HS-27A (cell line): ENCODE measurements at places on chromosomes 4 and X.

DNA sequence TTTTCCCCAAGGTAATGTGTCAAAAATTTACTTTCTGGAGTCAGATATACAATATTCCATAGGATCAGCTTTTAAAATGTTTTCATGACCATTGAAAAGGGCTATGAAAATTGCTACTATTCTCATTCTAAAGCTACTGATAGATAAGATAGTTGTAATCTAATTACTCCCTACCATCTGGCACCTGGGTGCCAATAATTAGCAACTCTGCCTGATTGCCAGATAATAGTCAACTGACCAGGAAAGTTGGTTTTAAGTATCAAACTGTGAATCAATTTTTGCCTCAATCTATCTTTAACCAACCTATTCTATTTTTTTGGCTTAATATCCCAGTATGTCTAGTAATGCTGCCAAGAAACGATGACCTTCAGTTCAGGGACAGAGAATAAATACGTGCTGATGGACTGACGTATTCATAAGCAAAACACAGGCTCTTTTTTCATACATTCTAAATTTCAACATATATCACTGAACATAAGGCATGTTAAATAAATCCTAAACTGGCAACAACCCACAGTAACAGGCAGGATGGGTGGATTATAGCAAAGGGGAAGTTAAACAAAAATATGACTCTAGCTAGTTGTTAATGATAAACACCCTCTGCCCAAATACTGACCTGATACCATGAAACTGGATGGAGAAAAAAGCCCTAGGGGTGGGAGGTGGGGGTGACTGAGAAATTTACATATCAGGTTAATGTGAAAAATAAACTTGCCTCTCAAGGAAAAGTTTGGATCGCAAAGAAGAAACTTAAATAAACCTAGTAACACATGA, 18.2 kb downstream of the SH3RF1 start:
- no peak for DNase-seq

DNA sequence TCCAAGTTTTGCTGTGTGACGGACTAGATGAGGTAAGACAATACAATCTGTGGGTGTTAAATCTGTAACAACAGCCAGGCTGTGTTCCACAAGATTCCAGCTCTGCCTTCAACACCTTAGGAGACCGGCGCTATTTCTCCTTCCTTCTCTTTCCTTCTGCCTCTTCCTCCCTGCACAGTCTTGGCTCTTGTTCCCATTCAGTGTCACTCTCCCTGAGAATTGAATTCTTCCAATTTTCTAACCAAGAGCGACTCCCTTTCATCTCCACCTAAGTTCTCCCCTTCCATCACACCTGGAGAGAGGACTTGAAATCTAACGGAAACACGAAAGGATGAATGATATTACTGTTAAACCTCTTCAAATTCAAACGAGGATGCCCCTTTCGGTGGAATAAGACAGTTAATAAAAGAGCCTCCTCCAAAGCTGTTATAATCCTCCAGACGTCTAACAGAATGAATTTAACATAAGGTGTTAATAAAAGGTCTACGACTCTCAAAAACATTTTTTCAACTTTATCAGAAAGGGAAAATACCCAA, 2.7 kb downstream of the EPHA5 start:
- DNase-seq = no peak

DNA sequence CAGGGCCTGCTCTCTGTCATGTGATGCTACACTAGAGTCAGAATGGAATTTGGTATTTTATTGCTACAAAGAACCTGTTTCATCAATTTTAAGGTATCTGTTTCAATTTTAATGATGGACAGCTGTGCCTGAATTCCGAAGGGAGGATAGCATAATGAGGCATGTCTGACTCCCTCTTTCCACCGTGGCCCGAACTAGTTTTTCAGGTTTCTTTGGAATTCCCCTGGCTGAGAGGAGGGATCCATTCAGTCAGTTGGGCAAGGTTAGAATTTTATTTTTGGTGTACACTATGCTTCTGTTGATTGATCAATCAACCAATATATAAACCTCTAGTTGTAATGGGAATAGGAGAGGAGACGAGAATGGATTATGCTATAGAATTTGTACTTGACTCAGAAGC, 761.8 kb downstream of the FAM133A start:
- no peak for DNase-seq

GRCh38 chr4:111506706-111507105, 638.5 kb upstream of the FAM241A start:
- DNase-seq = no peak

GRCh38 chr4:155523358-155523757, 143.3 kb upstream of the GUCY1A1 start:
- no peak for DNase-seq

DNA sequence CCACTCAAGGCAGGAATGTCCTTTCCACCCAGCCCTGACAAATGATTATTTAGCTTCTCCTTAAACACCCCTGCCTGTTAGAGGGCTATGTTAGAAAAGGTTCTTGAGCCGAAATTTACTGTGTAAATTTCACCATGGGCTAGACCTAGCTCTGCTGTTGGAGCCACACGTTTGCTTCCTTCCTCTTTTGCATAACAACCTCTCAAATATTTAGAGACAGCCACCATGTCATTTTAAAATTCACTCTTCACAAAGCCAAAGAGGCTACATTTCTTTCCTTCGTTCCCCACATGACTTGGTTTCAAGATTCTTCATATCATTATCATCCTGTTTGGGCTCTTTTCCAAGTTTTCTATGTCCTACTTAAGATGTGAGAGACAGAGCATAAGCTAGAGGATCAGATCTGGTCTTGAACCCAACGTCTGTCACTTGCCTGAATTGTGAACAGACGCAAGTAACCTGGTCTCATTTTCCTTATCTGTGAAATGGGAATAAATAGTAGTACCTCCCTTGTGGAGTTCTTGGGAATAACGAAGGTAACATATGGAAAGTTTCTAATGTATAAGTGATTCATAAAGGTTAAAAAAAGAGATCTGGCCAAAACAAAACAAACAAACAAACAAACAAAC, 6.7 kb downstream of the DOCK11 start:
- DNase-seq = no peak

GRCh38 chrX:108068121-108068520, 23.2 kb downstream of the PSMD10 start:
- DNase-seq = no peak

DNA sequence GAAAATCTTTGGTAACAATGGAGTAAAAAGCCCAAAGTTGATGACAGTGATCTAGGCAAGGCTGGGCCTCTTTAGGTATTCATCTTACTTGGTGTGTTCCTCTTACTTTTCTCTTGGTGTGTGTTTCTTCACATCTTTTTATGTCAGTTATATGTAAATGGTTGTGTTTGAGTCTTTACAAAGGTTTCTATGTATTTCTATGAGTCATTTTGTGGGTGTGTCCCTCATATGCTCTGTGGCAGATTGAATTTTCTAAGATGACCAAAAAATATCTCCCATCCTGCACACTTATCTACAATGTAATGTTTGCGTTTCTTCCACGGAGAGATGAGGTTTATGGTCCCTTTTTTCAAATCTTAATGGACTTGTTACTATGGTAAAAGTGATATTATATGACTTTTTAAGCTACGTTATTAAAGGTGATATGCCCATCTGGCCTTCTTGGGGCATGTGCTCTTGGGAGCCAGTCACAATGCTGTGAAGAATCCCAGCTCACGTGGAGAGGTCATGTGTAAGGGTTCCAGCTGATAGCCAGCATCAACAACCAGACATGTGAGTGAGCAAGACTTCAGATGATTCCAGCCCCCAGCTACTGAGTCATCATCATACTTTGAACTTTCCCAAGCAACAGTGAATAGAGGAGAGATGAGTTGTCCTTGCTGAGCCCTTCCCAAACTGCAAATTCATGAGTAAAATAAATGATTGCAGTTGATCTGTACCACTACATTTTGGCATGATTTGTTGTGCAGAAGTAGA, 126.9 kb downstream of the CBLL2 start:
- no peak for DNase-seq

- no peak for DNase-seq
Observed at GRCh38 chr4:107034091-107034995, 1.8 kb downstream of the DKK2 start.

GRCh38 chr4:61511716-61512488, 311.8 kb downstream of the ADGRL3 start:
- DNase-seq = peak; percentile 43

- DNase-seq = no peak
Observed at GRCh38 chr4:10207116-10207515, 90.5 kb upstream of the WDR1 start.
